ENCODE measurements at places on chromosomes 2 and 18.

DNA sequence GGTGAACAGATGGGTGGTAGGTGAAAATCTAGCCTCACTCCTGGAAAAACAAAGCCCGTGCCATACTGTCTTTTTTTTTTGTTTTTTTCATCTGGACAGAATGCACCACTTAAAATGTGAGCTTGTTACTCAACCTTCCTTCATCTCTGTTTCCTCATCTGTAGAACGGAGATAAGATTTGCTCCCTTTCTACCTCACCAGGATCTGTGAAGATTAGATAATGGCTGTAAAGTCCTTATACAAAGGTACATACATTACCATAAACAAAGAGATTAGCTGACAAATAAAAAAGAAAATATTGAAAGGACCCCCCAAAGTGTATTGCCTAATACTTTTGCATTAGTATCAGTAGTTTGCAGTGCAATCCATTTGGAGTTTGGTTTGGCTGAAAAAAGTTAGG is 75.4 kb upstream of the ZEB2 start:
- DNase-seq = no peak

- no peak for DNase-seq
Observed at GRCh38 chr2:238339395-238339780, 19.1 kb downstream of the TRAF3IP1 start.

DNA sequence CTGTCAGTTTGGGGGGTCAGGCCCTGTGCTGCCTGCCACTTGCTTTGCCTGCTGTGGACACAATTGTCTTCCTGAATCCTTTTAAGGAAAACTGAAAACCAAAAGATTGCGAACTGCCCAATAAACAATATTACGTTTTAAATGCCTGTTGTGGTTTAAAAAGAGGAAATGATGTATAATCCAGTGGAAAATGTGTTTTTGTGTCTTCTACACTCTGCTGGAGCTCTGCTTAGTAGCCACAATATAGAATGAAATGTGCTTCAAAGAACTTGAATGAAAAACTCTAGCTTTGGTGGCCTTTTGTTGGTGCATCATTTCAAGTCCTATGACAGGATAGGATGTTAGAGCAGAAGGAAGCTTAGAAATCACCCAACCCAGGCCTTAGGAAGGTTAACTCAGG is 23.2 kb upstream of the CABYR start:
- no peak for DNase-seq

DNA sequence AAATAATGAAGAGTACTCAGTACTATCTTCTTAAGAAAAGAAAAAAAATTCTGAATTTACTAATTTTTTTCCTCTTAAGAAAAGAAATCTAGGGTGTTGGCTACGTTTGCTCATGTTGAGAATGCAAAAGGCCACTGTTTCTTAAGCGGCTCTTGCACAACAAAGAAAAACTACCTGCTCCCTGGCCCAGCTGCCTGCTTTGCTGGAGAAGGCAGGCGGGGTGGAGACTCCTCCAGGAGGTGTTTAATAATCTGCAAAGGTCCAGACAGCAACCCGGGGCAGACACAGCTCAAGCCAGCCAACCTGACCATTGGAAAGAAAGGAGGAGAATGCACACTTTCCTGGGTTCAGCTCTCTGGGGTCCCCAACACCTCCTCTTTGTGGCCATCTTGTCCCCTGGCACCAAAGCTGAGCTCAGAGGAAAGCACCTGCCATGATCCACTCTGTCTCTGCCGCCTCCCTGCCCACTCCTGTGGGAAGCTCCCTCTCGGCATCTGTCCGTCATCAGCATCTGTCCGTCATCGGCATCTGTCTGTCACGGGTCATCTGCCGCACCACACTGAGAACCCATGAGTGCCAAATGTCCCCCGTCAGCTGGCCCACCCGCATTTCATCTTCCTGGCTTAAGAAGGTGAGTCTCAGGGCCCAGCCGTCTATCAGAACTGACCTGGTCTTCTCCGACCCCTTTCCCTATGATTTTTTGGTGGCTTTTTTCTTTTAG is 11.9 kb downstream of the ZNF516 start:
- no peak for DNase-seq

- DNase-seq = no peak
Observed at GRCh38 chr2:98050070-98050469, 36.9 kb upstream of the VWA3B start.

- no peak for DNase-seq
Observed at GRCh38 chr18:9275890-9276289, 58.7 kb upstream of the TWSG1 start.

DNA sequence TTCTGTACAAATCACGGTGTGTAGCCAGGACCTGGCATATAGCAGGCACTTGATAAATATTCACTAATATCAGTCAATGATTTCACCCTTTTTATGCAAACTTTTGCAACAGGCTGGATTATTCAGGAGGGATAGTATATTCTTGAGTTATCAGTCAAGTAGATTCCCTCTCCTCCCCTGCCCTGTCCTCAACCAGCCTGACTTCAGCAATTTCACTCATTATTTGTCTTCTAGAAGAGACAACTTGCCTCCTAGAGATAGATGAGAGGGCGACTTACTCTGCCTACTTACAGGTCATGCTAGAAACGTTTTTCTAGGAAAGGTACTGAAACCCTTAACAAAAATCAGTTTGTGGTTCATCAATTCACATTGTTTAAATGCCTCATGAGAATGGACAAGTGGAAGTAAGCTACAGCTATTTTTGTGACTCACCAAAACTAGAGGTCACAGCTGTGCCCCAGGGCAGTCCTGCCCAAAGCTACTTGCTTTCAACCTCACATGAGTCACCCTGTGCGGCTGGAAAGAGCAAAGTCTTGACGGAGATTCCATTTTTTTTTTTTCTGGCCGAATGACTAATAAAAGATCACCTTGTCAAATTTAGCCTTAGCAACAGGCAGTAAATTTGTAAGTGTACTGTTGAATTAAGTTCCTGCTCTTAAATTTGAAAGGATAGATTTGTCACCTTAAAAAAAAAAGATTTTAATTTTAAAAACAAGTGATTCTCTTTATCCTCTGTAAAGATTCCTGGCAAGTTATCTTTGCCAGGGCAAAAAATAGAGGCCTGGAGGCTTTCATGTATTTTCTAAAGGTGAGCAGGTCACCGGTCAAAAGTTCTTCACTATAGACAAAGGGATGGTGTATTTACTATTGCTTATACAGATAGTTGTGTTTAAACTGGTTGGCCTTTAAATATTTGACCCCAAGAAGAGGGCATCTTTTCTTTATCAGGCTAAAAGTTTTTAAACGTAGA is 109.0 kb upstream of the SLC35G4 start:
- no peak for DNase-seq

DNA sequence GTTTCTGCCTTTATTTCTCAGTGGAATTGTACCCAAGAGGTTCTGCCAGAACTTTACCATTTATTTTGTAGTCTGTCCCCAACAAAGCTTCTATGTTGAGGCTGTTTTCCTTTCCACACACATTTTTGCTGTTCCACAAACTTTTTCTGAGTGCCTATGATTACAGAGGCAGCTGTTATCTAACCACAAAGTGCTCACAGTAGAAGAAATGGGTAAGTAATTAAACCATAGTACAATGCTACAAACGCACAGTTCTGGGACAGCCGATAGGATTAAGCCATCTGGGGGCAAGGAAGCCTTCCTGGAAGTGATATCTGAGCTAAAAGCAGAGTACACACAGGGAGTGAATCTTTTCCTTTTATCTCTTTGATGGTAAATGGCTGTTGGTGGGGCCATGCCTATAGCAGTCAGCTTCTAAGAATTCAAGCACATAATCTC is 3.9 kb upstream of the MGAT4A start:
- DNase-seq = no peak

DNA sequence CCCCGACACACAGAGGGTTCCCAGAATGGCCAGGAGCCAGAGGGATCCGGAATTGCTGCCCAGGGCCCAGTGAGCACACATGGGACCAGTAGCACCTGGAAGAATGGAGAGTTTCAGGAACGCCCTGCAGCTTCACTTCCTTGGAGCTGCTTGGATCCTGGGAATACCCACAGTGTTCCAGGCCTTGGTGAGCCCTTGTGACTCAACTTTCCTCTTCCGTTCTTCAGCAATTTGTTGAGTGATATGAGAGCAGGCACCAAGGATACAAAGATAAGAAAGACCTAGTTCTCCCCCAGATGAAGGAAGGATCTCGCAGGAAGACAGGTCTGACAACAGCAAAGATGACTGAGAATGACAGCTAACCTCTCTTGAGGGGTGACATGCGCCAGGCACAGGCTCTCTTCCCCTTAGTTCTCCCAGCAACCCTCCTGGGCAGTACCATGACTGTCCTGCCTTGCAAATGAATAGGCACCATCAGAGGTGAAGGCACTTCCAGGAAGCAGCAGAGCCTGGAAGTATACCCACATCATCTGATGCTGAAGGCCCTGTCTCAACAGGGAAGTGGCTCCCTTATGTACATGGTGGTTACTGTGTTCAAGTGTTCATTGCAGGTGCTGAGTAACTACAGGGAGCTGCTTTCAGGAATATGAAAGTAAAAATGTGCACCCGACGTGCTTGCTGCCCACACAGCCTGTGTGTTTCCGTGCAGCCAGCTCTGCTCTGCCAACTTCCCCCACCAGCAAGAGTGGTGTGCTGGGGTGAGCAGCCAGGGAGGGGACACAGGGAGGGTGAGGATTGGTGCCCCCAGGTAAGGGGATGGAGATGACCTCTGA is 116.2 kb downstream of the STPG4 start:
- DNase-seq = no peak

DNA sequence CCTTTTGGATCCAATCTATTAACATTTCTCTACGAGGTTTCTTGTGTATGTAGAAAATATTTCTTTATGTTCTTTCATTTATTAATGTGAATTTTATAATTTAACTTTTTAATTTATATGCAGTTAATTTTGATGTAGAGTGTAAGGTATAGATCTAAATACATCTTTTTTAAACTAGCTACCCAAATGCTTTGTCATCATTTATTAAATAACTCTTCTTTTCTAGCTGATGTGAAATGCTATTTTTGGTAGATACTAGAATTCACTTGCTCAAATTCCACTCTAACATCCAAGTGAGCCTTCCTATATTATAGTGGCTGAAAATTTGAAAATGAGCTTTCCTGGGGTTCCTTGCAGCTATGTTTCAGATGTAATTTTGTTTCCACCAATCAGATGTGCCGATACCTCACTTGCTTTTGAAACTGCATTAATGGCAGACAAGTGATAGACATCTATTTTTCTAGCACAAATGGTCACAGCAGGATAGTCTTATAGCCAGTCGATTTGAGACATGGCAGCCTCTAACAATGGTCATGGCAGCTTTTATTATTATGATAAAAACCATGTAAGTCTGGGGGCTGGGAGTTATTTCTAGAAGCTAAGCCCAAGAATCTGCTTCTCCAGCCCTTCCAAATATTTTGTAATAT is 10.9 kb upstream of the ICOS start:
- DNase-seq = no peak

- DNase-seq = no peak
Observed at GRCh38 chr18:70377857-70378701, 89.2 kb downstream of the SOCS6 start.

DNA sequence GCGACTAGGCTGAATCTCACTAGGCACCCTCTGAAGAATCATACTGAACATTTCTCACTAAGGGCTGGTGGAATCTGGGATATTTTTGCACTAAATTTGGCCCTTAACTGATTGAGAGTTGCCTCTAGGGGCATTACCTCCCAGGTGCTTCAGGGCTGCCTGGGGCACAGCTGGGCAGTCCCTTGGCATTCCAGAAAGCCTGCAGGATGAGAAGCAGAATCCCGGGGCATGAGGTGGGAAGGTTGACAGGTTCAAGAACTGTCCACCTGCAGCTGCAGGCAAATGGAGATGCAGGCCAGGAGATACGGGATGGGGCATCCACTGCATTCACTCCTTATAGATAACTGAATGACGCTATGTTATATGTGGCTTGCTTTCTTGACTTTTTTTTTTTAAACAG is 7.4 kb downstream of the RESP18 start:
- no peak for DNase-seq

DNA sequence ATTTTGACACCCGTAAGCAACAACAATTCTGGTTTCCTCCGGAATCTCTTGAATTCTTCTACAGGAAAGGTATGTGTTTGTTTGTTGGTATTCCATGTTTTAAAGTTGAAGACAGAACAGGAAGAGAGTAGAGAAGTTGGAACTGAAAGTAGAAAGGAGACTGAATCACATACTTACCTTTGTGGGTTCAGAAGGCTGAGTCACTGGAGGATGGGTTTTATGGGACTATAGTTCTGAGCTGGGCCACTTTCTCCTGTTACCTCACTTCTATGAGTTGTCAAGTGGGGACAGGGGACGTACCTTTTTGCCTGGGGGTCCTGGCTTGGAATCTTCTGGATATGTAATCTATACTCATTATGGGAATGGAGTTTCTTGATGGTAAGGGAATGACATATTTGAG is 40.9 kb downstream of the KDM3A start:
- DNase-seq = no peak

DNA sequence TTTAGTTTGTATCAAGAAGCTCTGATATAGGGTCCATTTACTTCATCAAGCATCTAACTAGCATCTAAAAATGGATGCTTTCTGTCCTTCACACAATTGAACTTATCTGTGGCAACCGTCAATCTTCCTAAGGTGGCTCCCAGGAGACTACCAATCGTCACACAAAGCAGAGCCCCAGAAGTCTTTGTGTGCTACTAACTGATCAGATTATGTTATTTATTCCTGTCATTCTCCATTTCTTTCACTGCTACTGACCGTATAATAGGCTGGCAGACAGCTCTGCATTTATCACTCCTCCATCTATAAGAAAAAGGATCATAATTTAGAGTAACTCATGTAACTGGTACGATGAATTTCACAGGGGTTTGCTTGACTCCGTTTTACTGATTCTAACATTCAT is 585.0 kb upstream of the NXPH2 start:
- no peak for DNase-seq

DNA sequence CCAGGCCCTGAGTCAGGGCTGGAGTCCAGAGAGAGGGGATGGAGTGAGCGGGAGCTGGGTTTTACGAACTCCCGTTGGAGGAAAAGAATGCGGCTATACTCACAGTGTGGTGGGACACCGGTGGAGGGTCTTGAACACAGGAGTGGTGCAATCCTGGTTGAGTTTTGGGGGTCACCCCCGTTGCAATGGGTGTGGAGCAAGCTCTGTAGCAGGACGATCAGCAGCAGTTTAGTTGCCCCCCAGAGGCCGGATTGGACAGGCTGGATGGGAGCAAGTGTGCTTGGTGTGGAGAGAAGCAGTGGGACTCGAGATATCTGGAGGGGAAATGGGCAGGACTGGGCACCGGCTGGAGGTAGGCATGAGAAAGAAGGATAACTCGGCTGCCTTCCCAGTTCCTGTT is 72.3 kb upstream of the TWIST2 start:
- no peak for DNase-seq

- no peak for DNase-seq
Observed at GRCh38 chr18:45851161-45851925, 25.9 kb downstream of the SIGLEC15 start.

- no peak for DNase-seq
Observed at GRCh38 chr2:28378679-28379584, 13.7 kb upstream of the FOSL2 start.

GRCh38 chr18:36769172-36769571 is 59.6 kb downstream of the TPGS2 start:
- DNase-seq = no peak

- DNase-seq = no peak
Observed at GRCh38 chr2:98552499-98553179, 55.7 kb downstream of the COA5 start.

GRCh38 chr2:406231-406630 is 118.3 kb upstream of the ALKAL2 start:
- no peak for DNase-seq

GRCh38 chr2:235937936-235938335 is 230.2 kb downstream of the GBX2 start:
- DNase-seq = no peak
